Activated gamma-delta T cell treated with anti-CD3 and anti-CD28 coated beads, Interleukin-2, amount 50 U/mL, for 16 hours (primary cell): ENCODE measurements at places on chromosomes 5 and 9.

- no peak for DNase-seq
Measured at GRCh38 chr5:178142642-178143041, 11.0 kb downstream of the NHP2 start.

- no peak for DNase-seq
Measured at GRCh38 chr9:128636024-128636390, 20.6 kb downstream of the DYNC2I2 start.

GRCh38 chr5:76332102-76332501, 71.0 kb upstream of the IQGAP2 start:
- DNase-seq, result no peak

DNA sequence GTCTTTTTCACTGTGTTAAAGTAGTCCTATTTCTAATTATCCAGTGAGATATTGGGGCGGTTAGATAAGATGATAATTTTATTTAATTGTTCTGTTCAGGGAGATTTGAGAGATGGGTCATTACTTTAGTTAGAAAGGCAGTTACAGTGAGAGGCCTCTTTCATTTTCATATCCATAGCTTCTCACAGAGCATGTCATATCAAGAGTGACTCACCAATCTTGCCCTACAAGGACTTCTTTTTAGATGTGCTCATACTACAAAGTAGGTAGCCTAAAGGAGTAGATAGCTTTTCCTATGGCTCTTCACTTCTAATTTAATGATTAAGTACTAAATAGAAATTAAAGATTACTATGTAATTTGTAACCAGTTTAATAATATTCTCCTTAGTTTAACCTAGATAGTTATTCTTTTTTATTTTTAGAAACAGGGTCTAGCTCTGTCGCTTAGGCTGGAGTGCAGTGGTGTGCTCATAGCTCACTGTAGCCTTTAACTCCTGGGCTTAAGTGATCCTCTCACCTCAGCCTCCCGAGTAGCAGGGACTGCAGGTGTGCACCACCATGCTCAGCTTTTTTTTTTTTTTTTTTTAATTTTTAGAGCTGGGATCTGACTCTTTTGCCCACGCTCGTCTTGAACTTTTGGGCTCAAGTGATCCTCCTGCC, 71.0 kb downstream of the FER start:
- no peak for DNase-seq

DNA sequence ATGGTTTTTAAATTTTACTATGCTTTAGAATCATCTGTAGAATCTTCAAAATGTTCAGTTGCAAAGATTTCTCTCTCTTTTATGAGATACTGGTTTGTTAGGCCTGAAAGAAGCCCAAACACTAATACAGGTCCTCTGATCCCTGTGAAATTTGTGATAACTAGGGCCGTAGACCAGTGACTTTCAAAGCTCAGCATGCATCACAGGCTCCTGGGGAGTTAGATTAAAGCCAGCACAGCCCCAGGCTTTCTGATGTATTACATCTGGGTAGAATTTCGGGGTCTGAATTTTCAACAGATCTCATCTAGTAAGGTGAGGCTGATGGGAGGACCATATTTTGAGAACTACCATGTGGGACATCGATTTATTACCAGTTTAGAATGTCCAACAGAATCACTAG, 194.1 kb upstream of the PTPRD start:
- DNase-seq, result no peak

DNA sequence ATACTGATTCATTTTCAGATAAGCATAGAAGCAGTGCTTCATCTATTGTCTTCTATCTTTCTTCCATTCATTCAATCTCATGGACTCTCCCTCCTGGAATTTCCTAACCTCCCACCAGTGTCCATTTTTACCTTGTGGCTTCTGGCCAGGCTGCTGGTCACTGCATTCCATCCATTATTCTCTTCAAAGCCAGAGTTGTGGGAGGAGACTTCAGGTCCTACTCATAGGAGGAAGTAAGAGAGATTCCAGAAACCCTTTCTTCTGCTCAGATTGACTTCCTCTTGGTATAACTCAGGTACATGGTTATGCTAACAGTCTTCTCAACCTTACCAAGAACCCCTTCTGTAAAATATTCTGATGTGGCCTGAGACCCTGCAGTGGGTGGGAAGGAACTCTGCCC, 153.3 kb upstream of the SLC12A2 start:
- no peak for DNase-seq

GRCh38 chr5:174283211-174284005, 237.9 kb downstream of the NSG2 start:
- no peak for DNase-seq

GRCh38 chr5:82798676-82799075, 278.5 kb downstream of the TMEM167A start:
- no peak for DNase-seq

DNA sequence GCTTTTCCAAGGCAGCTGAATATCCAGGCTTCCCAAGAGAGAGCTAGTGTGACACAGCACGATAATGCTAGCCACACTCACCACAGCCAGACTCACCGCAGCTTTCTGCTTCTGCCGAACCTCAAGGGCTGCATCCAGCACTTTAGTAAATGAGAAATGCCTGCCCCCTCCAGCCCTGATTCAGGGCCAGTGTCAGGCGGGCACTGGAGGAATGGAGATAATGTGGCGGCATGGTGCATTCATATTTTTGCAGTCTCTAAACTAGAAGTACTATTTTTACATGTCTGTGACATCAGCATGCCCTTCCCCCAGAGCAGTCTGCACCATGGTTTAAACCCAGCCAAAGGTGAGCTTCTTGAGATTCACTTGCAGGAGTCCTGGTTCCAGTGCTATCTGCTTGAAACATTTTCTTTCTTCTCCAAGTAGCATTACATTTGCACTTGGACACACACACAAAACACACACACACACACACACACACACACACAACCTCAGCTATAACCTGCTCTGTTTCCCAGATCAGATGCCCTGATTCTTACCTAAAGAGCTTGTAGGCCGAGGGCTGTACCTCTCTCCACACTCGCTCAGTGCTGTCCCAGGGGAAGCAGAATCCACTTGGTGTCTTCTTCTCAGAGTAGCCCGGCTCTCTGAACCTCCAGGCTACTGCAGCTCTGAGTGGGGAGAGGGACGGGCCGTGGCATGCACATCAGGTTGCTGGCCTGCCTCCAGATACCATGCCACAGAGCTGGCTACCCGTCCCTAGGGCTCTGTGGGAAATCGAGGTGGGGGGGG, at the start of gene FGF1:
Gene FGF1, minus strand, starts transcription at position 673 of the 792 bp plus-strand sequence. CDS start 71,963 bp downstream, outside the sequence.
- DNase-seq, result no peak

DNA sequence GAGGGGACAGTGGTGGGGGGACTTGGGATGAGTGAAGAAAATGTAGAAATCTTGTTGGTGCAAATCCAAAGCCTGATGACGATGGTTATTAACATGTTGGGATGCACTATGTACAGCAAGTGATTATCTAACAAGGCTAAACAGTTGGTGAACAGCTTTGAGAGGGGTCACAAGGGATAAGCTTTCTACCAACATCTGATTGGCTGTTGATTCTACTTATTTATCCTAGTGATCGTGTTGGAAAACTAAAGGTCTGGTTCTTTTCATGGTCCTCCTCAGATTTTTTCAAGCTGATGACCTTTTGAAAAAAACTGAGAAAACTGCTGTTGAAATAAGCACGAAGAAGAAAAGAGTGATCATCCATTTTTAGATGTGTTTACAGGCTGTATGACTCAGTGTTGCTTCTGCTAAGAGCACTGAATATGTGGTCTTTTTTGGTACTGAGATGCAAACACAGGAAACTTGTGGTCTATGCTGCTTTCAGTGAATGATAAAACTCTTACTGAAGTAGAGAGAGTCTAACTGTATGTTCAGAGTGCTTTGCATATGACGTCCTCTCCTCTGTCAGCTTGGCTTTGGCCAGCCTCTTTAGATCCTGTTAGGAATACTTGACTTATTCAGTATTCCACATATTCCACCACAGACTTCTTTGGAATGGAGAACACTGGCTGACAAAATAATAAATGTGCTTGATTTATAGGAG, 174.8 kb downstream of the SLF1 start:
- peak; percentile 3 for DNase-seq

GRCh38 chr5:147882586-147883313, 4.2 kb downstream of the SCGB3A2 start:
- no peak for DNase-seq

- DNase-seq, result no peak
Measured at GRCh38 chr9:108382310-108382709, 473.5 kb downstream of the ACTL7B start.

DNA sequence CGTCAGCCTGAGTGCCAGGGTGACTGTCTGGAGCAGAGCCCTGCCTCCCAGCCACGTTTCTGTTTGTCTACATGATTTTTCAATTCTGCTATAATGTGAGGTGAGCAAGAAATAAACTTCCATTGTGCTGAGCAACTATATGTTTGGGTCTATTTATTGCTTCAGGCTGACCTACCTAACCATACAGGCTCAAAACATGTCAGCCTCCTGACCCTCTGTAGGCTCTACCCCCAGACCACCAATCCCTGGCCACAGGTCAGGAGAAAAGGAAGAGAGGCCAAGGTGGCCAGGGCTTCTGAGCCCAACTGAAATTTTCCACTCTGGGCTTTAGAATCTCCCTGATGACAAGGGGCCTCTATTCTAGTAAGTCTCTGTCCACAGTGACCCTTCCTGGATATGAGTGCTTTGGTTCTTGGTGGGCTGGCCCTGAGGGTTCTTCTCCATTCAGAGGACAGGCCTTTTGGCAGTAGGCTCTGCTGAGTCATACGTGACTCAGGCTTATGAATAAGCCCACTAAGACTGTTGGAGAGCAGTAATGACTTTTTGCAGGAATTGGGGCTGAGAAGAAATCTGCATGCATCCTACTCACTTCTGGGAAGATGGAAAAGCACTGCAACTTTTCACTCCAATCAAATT, 117.2 kb upstream of the TBCA start:
- no peak for DNase-seq

GRCh38 chr5:2430606-2431005, 320.9 kb downstream of the IRX2 start:
- DNase-seq, result no peak

DNA sequence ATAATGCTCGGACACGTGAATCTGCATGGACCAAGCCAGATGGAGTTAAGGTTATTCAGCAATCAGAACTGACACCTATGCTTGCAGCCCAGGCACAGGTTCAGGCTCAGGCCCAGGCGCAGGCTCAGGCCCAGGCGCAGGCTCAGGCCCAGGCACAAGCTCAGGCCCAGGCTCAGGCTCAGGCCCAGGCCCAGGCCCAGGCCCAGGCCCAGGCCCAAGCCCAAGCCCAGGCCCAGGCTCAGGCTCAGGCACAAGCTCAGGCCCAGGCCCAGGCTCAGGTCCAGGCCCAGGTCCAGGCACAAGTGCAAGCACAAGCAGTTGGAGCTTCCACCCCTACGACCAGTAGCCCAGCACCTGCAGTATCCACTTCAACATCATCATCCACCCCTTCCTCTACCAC, 11.8 kb downstream of the TCERG1 start:
- no peak for DNase-seq

DNA sequence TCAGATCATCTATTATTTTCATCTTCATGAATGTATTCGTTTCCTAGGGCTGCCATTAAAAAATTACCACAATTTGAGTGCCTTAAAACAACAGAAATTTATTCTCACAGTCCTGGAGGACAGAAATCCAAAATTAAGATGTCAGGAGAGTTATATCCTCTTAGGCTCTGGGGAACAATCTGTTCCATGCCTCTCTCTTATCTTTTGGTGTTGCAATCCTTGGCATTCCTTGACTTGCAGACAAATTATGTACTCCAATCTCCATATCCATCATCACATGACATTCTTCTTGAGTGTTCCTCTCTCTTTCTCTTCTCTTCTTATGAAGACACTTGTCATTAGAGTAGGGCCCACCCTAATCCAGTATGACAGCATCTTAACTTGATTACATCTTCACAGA, 339.4 kb downstream of the EFNA5 start:
- no peak for DNase-seq

- DNase-seq, result no peak
Measured at GRCh38 chr5:168270476-168270875, 21.0 kb upstream of the WWC1 start.

- DNase-seq, result no peak
Measured at GRCh38 chr5:115510145-115510645, 34.4 kb downstream of the FEM1C start.

DNA sequence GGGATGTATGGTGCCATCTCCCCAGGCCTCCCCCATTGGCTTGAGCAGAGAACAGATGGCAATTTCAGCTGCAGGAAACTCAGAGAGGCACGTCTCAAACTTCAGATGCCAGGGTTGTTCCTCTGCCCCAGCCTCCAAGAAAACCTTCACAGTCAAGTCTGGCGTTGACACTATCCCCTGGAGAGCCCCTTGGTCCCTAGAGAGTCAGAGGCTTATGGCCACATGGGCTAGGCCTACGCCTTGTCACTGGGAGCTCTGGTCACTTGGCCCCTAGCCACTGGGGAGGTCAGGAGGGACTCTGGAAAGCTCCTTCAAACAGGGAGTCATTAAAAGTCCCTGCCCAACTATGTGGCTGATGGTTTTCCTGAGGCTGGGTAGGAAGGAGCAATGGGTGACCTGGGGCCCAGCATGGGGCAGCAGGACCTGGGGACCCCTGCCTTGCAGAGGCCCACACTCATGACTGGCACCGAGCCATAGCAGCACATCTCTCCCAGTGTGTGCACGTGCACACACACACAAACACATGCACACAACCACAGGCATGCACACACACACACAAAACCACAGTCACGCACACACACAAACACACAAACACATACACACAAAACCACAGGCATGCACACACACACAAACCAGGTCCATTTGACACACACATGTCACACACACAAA, 144.2 kb downstream of the GADD45G start:
- DNase-seq, result no peak

DNA sequence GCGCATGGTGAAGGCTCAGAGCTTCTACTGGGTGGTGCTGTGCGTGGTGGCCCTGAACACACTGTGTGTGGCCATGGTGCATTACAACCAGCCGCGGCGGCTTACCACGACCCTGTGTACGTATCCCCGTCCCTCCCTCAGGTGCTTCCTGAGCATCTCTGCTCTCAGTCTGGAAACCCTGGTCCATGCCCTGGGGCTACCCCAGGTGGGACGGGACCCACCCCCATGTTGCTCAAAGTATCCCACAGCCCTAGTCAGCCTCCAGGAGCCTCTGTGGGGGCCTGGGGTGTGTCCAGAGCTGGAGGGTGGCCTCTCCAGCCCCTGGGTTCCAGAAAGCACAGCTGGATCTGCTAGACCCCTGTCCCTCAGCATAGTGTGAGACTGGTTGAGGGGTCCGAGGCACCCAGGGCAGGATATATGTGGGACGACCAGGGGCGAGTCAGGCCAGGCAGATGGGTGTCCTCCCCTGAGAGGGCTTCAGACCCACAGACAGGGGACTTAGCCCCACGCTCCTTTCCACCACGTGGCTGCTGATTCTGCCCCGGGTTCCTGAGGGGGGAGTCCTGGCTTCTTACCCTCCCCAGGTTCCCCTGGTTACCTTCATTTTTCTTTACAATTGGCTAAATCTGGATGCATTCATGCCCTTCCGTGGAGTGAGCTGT, 94.0 kb downstream of the CACNA1B start:
- DNase-seq, result no peak

- no peak for DNase-seq
Measured at GRCh38 chr9:86731511-86732063, 215.7 kb downstream of the GAS1 start.

DNA sequence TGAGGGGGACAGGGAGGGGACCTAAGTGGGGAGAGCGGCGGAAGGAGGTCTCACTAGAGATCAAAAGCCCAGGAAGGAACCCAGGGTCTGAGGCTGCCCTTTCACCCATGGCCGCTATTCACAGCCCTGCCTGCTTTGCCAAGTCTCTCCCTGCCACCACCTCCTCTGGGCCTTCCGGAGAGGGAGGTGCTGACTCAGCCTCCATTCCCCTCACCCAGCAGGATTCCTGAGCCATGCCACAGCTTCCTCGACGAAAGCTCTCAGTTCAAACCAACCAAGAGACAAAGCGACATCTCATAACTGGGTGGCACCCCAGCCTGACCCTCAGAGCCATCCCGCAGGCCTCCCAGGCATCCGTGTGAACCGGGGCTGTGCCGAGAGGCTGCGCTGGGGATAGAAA, 36.7 kb downstream of the PAX5 start:
- DNase-seq, result no peak
